ENCODE measurements at places on chromosomes 12 and 14.

DNA sequence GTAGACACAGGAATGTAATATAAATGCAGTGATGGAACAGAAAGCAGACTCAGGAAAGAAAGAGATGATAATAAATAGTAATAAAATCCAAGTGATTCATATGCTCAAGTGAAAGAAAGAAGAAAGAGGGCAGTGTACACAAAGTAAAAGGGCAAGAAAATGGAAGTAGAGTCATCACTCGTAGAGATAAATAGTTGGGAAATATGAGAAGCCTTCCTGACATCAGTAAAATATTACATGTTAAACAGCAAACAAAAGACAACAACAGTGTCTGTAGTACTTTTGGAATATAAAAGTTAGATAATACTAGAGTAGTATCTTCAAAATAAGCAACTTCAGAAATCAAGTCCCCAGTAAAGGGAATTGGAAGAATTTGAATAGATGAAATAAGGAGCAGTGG is 412.3 kb downstream of the RAD51B start:
- H3K27ac ChIP-seq: no peak overlapping the region
- no peaks in the 10 kb centered on the region for H3K36me3 ChIP-seq
- no peak for DNase-seq
- H3K27me3 ChIP-seq: no peaks in the 10 kb centered on the region
- H3K4me3 ChIP-seq: no peak overlapping the region

GRCh38 chr14:54310151-54310850 is 86.5 kb upstream of the CDKN3 start:
- H3K36me3 ChIP-seq: no peaks in the 10 kb centered on the region
- DNase-seq: no peak
- no peaks in the 10 kb centered on the region for H3K4me1 ChIP-seq
- no peak overlapping the region for H3K4me3 ChIP-seq
- no peaks in the 10 kb centered on the region for H3K27me3 ChIP-seq
- no peak overlapping the region for H3K27ac ChIP-seq

DNA sequence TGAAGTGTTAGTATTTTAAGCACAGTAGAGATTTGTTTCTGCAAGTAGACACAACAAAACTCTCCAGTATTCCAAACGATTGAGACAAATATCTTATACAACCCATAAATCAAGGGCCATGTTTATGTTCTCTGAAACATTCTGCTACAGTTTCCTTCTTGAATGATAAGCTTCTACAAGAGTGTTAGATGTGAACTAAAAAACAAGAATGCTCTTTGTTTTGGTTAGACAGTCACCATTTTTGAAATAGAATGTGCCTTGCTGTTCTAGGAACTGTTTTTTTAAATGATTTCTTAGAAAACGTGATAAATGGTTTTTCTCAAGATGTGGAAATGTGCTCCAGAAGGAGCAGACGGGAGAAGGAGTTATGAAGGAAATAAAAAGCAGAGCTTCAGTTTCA is 1656.3 kb upstream of the FLRT2 start:
- no peaks in the 10 kb centered on the region for H3K4me1 ChIP-seq
- DNase-seq: no peak
- H3K4me3 ChIP-seq: no peak overlapping the region
- H3K27me3 ChIP-seq: no peaks in the 10 kb centered on the region
- no peak overlapping the region for H3K27ac ChIP-seq

- no peaks in the 10 kb centered on the region for H3K27me3 ChIP-seq
- H3K4me1 ChIP-seq: no peaks in the 10 kb centered on the region
- H3K27ac ChIP-seq: no peak overlapping the region
- no peak overlapping the region for H3K4me3 ChIP-seq
- H3K36me3 ChIP-seq: peaks cover 33% of the 10 kb centered on the region
These were observed 32.6 kb downstream of the VRK1 start for GRCh38 chr14:96829791-96830190.

GRCh38 chr14:92209141-92209540 is 87.4 kb downstream of the CPSF2 start:
- H3K36me3 ChIP-seq: no peaks in the 10 kb centered on the region
- no peak overlapping the region for H3K27ac ChIP-seq
- DNase-seq: no peak
- no peak overlapping the region for H3K4me3 ChIP-seq
- peaks cover 3% of the 10 kb centered on the region for H3K4me1 ChIP-seq
- H3K27me3 ChIP-seq: no peaks in the 10 kb centered on the region

DNA sequence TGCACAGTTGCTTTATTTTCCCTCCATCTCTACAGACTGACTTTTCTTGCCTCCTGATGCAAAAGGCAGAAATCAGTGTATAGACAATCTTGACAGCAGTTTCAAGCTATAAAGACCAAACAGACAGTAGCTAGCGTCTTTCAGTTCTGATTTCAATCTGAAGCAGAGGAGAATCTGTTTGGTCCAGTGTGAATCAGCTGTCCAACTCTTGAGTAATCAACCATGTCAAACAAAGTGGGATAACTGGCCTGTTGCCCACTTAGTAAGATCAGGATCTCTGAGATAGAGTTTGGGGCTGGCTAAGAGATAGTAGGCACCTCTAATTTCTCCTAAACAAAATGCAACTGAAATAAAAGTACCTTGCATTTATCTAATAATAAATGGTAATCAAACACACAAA is 797.4 kb upstream of the FBXO33 start:
- H3K27ac ChIP-seq: no peak overlapping the region
- H3K4me1 ChIP-seq: no peaks in the 10 kb centered on the region
- DNase-seq: no peak
- H3K27me3 ChIP-seq: no peaks in the 10 kb centered on the region
- H3K36me3 ChIP-seq: no peaks in the 10 kb centered on the region

GRCh38 chr12:108768591-108769500 is 37.5 kb upstream of the CORO1C start:
- H3K36me3 ChIP-seq: no peaks in the 10 kb centered on the region
- peaks cover 18% of the 10 kb centered on the region for H3K4me1 ChIP-seq
- H3K27ac ChIP-seq: no peak overlapping the region
- peak; percentile 21 for DNase-seq
- H3K27me3 ChIP-seq: no peaks in the 10 kb centered on the region

DNA sequence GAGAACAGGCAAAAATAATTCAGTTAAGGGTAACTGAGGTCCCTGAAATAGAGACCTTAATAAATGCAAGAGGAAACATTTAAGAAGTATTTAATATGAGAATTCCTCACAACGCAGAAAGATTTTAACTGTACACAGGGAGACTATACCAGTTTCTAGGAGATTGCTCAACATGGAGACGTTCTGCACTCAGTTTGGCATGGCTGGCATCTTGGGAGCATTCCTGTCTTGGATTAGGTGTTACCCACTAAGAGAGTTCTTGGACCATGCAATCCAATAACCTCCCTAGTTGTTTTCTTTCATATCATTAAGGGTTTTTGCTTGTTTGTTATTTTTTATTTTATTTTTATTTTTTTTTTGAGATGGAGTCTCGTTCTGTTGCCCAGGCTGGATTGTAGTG is 302.4 kb downstream of the NELL2 start:
- H3K4me1 ChIP-seq: peaks cover 12% of the 10 kb centered on the region
- H3K4me3 ChIP-seq: no peak overlapping the region
- no peaks in the 10 kb centered on the region for H3K27me3 ChIP-seq
- H3K36me3 ChIP-seq: no peaks in the 10 kb centered on the region
- no peak for DNase-seq
- H3K27ac ChIP-seq: no peak overlapping the region

DNA sequence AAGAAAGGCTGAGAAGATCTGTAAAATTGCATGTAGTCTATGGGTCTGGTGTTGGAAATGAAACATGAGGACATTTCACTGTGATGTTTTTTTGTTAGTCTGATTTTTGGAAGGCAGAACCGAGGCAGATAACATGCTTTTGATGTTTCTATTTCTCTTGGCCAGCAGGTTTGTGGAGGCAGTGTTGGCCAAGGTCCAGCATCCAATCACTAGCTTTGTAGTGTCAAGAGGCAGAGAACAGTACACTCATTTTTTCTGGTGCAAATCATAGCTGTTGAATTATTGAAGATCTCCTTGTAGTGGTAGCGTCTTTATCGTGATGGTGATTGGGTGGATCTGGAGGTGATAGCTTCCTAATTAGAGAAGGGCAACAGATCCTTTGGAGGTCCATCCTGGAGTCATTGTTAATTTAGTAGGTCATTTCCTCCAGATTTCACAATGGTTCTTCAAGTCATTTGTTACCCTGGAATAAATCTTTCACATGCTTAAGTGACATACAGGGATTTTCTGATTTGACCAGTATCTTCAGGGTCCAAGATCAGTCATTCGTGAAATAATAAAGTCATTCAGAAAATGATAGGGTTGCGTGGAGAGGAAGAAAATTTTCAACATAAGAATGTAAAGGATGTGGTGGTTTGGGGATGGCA is 252.4 kb upstream of the CPNE8 start:
- H3K27ac ChIP-seq: no peak overlapping the region
- H3K4me3 ChIP-seq: no peak overlapping the region
- no peaks in the 10 kb centered on the region for H3K27me3 ChIP-seq
- no peak for DNase-seq
- no peaks in the 10 kb centered on the region for H3K36me3 ChIP-seq

All from neuronal stem cell (in vitro differentiated cells).